ENCODE measurements at places on chromosomes 6 and 20. TPM values are rescaled to one million over a fixed set of nuclear protein-coding genes. Genes with fewer than 3 reads are reported as not detected.

Gene MRPS18B
- total RNA-seq, result 95.3 TPM

Gene KCNK15
- 0.71 TPM for total RNA-seq

Gene PAK5
- total RNA-seq, result not detected

Gene ASIP
- not detected for total RNA-seq

DNA sequence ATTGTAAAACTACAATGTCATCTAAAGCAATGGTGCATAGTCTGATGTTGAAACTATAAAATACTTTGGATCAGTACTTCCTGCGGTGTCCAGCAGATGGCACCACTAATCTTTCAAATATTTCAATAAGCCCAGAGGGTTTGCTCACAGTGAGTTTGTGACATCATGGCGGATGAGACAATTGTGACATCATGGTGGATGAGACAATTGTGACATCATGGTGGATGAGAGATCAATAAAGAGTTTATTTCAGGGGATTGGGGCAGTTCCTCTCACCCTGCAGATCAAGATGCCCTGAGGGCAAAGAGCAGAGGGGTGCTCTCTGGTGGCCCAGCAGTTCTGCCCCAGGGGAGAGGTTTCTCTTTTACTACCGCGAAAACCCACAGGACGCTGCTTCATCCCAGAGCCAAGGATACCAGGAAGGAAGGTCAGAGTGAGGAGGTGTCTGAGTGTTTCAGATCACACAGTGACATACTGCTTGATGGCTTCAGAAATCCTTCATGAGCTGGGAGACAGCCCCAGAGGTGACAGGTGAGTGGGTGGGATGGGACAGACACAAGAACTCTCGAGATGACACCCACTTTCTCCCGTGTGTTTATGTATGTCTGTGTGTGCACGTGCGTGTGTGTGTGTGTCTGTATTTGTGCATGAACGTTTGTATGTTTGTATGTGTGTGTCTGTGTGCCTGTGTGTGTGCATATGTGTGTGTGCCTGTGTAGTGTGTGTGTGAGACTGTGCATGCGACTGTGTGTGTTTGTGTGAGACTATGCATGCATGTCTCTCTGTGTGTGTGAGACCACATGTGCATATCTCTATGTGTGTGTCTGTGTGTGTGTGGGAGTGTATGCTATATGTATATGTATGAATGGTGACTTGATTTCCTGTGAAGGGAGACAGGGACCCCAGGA, 7.3 kb upstream of the ULBP2 start:
- peak overlapping the region; percentile 49 for H3K27ac ChIP-seq
- H3K4me1 ChIP-seq, result peaks cover 22% of the 10 kb centered on the region
- peak; percentile 76 for DNase-seq
- H3K36me3 ChIP-seq, result no peaks in the 10 kb centered on the region

GRCh38 chr20:10919396-10920140, 245.8 kb upstream of the JAG1 start:
- no peaks in the 10 kb centered on the region for H3K27me3 ChIP-seq
- DNase-seq, result no peak
- H3K36me3 ChIP-seq, result no peaks in the 10 kb centered on the region
- no peak overlapping the region for H3K27ac ChIP-seq
- no peak overlapping the region for H3K4me3 ChIP-seq

DNA sequence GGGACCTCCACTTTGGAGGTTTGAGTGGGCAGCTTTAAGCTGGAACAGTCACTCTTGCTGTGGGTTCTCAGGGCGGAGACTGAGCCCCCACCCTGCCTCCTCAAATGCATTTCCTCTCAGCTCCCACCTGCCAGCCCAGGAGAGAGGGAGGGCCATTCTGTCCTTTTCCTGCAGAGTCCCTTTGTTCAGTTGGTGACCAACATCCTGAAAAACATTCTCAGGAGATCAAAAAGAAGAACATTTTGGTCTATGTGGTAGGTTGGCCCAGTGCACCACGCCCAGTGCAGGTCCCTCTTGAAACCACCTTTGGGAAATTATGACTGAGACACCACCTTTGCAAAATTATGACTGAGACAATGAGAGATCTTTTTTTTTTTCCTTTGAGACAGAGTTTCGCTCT, 13.4 kb downstream of the SLC52A3 start:
- H3K36me3 ChIP-seq, result no peaks in the 10 kb centered on the region
- H3K4me3 ChIP-seq, result no peak overlapping the region
- peak; percentile 13 for DNase-seq
- peaks cover 11% of the 10 kb centered on the region for H3K27me3 ChIP-seq
- H3K27ac ChIP-seq, result no peak overlapping the region

DNA sequence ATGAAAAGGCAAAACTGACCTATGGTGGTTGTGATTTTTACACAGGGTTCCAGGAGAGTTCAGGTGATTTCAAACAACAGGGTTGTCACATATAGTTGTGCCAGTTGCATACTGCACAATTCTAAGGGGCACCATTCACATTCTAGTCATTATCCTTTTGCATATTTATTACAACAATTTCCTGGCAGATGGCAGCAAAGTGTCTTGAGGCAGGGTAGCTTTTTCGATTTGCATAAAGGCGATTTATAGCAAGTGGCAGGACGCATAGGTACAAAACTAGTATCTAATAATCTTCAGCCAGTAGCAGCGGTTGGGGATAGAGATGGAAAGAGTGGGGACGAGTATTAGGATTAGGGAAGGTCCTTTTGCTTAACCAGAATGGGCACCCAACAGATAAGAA, 46.5 kb upstream of the TRAF3IP2 start:
- H3K27ac ChIP-seq, result no peak overlapping the region
- H3K27me3 ChIP-seq, result no peaks in the 10 kb centered on the region
- no peak for DNase-seq
- no peaks in the 10 kb centered on the region for H3K4me1 ChIP-seq
- H3K4me3 ChIP-seq, result no peak overlapping the region

- H3K4me3 ChIP-seq, result no peak overlapping the region
- H3K4me1 ChIP-seq, result no peaks in the 10 kb centered on the region
- DNase-seq, result peak; percentile 3
- H3K27me3 ChIP-seq, result peaks cover 11% of the 10 kb centered on the region
- no peak overlapping the region for H3K27ac ChIP-seq
Observed at GRCh38 chr20:24762791-24763350, 186.2 kb upstream of the CST7 start.

DNA sequence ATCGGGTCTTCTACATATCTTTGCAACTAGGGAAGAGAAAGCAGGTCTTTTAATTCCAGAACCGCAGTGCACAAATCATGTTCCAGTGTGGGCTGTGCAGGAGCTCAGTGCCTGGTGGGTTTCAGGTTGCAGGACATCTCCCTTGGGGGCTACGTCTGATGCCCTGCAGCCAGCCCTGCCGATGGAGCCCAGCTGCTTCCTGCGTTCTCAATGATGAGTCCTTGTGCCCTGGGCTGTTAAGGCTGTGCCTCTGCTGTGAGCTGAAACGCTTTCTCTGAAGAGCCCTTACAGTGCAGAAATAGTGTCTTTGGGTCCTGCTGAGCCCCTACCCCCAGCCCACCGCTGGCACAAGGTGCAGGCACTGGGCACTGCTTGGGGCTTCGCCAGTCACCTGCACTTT, 192.9 kb downstream of the SYNDIG1 start:
- H3K27me3 ChIP-seq, result no peaks in the 10 kb centered on the region
- H3K27ac ChIP-seq, result no peak overlapping the region
- no peaks in the 10 kb centered on the region for H3K4me1 ChIP-seq
- no peak for DNase-seq

- DNase-seq, result no peak
- peaks cover 3% of the 10 kb centered on the region for H3K27me3 ChIP-seq
- H3K4me3 ChIP-seq, result no peak overlapping the region
- no peak overlapping the region for H3K27ac ChIP-seq
- no peaks in the 10 kb centered on the region for H3K4me1 ChIP-seq
Observed at GRCh38 chr6:131122516-131122915, 12.8 kb upstream of the AKAP7 start.

DNA sequence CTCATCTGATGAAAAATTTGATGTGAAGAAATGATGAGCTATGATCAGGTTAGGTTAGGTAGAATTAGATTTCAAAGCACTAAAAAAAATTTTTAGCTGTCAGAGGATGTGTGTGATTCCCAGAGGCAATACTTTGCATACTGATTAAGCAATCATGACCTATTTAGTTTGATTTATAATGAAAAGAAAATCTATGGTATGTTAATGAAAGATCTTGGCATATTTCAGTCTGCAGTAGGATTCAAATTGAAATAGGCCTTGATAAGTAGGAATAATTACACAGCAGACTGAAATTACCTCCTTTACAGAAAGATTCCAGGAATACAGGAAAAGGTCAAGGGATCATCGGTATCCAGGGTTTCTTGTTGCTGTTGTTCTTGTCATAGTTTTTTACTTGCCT, 69.3 kb downstream of the HDDC2 start:
- H3K4me3 ChIP-seq, result no peak overlapping the region
- H3K27me3 ChIP-seq, result no peaks in the 10 kb centered on the region
- H3K27ac ChIP-seq, result no peak overlapping the region
- no peak for DNase-seq
- no peaks in the 10 kb centered on the region for H3K4me1 ChIP-seq
- H3K36me3 ChIP-seq, result no peaks in the 10 kb centered on the region

GRCh38 chr6:30322527-30323501, 3.9 kb upstream of the TRIM39 start:
- DNase-seq, result peak; percentile 57
- peaks cover 76% of the 10 kb centered on the region for H3K4me1 ChIP-seq
- H3K27me3 ChIP-seq, result no peaks in the 10 kb centered on the region
- H3K36me3 ChIP-seq, result peaks cover 22% of the 10 kb centered on the region
- peak overlapping the region; percentile 49 for H3K4me3 ChIP-seq

- H3K4me1 ChIP-seq, result peaks cover 20% of the 10 kb centered on the region
- H3K4me3 ChIP-seq, result peak overlapping the region; percentile 78
- DNase-seq, result peak; percentile 25
- peaks cover 12% of the 10 kb centered on the region for H3K36me3 ChIP-seq
- H3K27ac ChIP-seq, result peak overlapping the region; percentile 14
- no peaks in the 10 kb centered on the region for H3K27me3 ChIP-seq
Observed at GRCh38 chr20:35285806-35286076, 1.2 kb upstream of the EIF6 start.

DNA sequence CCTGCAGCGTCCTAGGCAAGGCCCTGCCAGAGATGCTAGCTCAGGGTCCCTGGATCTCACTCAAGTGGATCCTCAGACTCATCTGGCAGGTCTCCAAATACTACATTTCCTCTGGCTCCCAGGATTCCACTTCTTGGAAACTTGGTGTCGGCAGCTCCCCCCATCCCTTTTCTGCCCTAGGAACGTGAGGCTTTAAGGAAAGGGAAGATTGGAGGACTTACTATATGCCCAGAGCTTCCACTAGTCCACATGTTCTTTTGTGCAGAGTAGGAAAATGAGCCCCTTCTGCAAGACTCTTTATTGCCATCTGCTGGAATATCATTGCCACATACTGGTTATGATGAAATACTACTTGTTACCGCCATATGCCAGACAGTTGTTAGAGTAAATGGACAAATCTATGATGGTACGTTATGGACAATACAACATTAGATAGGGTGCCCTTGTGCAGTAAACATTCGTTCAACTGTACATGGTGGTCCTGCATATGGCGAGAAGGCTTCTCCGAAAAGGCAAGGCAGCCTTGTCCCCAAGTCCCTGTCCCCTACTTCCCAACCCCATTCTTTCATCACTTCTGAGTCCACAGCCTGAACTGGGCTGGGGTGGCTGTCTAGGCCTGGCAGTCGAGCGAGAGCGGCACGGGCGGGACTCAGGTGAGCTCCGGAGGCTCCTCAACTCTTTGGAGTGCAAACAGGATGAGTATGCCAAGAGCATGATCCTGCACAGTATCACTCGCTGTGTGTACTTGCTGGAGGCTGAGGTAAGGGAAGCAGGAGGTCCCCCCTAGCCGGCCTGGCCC, 780 bp downstream of the ARMC12 start:
- H3K4me3 ChIP-seq, result no peak overlapping the region
- peak overlapping the region; percentile 33 for H3K27ac ChIP-seq
- no peaks in the 10 kb centered on the region for H3K27me3 ChIP-seq
- H3K4me1 ChIP-seq, result peaks cover 37% of the 10 kb centered on the region
- no peak for DNase-seq
- H3K36me3 ChIP-seq, result no peaks in the 10 kb centered on the region

GRCh38 chr6:108983151-108983550, 111.5 kb downstream of the SESN1 start:
- peaks cover 23% of the 10 kb centered on the region for H3K36me3 ChIP-seq
- H3K27ac ChIP-seq, result no peak overlapping the region
- H3K4me1 ChIP-seq, result no peaks in the 10 kb centered on the region
- H3K4me3 ChIP-seq, result no peak overlapping the region
- H3K27me3 ChIP-seq, result no peaks in the 10 kb centered on the region
- DNase-seq, result no peak

- H3K27ac ChIP-seq, result peak overlapping the region; percentile 94
- H3K27me3 ChIP-seq, result no peaks in the 10 kb centered on the region
- peak overlapping the region; percentile 89 for H3K4me3 ChIP-seq
- H3K4me1 ChIP-seq, result peaks cover 41% of the 10 kb centered on the region
- no peak for DNase-seq
Observed at GRCh38 chr20:49814057-49814694, 1.5 kb downstream of the SLC9A8 start.

DNA sequence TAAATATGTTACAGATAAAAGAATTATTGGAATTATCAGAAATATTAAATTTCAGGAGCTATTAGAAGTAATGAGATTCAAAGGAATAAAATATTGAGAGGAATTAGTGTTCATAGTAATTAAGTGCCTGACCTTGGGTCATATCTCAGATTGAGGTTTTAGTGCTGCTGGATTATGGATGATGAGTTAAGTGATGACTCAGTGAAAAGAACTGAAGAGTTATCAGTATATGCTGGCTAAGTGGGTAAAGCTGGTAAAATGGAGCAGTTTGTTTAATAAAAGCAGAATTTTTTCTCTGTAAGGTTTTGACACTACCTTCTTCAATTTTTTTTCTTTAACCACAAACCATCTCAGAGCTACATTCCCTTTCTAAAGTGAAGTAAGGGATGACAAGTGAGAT, 206.7 kb downstream of the MANEA start:
- no peaks in the 10 kb centered on the region for H3K36me3 ChIP-seq
- H3K4me3 ChIP-seq, result no peak overlapping the region
- H3K27me3 ChIP-seq, result no peaks in the 10 kb centered on the region
- no peak for DNase-seq
- H3K27ac ChIP-seq, result no peak overlapping the region

DNA sequence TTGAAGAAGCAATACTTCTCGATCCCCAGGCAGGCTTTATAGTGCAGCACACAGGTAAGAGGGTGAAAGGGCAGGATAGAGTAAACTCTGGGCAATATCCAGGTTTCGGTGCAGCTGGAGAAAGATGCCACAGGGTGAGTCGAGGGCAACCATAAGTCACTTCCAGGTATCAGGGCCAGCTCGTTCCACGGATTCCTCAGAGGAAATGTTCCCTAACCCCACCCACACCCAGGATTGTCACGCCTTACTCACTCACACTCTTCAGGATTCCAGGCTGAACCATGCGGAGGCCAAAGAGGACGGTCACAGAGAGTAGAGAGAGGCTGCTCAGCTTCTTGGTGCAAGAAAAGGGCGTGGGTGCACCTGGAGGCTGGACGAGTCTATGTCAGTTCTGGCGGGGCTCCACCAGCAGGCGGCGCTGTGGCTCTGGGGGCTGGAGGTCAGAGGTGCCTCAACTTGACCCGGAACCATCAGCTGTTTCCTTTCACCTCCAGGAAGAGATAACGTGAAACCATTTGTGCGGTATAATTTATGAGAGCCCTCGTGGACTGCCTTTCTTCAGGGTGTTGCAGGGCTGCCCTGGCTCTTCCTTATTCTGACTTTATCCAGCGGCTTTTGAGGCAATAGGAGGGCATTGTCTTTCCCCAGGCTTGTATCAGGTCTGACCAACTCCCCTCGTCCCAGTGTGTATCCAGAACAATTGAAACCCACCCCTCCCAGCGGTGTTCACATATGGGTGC, 14.5 kb upstream of the WFDC12 start:
- H3K4me3 ChIP-seq, result no peak overlapping the region
- H3K27me3 ChIP-seq, result peaks cover 5% of the 10 kb centered on the region
- no peak overlapping the region for H3K27ac ChIP-seq
- H3K4me1 ChIP-seq, result no peaks in the 10 kb centered on the region
